ENCODE measurements at places on chromosomes 6 and 20. TPM values are rescaled to one million over a fixed set of nuclear protein-coding genes. Genes with fewer than 3 reads are reported as not detected.

EPPIN gene
- polyA plus RNA-seq: not detected

LGSN gene
- polyA plus RNA-seq: not detected

HLA-DQB1 gene
- polyA plus RNA-seq: 0.54 TPM

FAM83D gene
- polyA plus RNA-seq: 43.9 TPM

TSPO2 gene
- polyA plus RNA-seq: not detected

COL21A1 gene
- polyA plus RNA-seq: 0.83 TPM

DPPA5 gene
- polyA plus RNA-seq: not detected

SPEF1 gene
- 1.2 TPM for polyA plus RNA-seq

OPRL1 gene
- 2.9 TPM for polyA plus RNA-seq

DNA sequence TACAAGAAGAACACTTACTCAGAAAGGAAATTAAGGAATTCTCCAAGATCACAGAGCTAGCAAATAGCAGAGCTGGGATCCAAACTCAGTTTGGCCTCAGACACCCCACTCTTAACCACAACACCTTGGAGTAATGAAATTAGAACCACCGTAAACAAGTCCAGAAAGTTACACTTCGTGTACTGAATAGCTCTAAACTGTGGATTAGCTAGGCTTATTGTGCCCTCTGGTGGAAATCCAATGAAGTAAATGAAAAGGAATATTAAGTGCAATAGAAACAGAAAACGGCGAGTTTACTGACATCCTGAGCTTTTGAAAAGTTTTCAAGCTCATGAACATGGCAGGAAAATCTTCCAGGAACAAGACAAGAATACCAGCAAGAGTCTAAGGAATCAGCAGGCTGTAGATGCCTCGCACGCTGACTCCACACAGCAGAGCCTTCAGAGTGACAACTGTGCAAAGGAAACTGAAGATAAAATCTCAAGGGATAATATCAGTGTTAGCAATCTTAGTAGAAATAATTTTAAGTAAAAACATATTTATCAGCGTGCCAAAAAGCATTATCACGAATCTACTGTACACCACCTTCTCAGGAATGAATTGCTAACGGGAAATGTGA is 34.6 kb downstream of the FBXO5 start:
- DNase-seq: peak; percentile 60

GRCh38 chr6:131828080-131828479 is 20.3 kb downstream of the ENPP1 start:
- no peak for DNase-seq

DNA sequence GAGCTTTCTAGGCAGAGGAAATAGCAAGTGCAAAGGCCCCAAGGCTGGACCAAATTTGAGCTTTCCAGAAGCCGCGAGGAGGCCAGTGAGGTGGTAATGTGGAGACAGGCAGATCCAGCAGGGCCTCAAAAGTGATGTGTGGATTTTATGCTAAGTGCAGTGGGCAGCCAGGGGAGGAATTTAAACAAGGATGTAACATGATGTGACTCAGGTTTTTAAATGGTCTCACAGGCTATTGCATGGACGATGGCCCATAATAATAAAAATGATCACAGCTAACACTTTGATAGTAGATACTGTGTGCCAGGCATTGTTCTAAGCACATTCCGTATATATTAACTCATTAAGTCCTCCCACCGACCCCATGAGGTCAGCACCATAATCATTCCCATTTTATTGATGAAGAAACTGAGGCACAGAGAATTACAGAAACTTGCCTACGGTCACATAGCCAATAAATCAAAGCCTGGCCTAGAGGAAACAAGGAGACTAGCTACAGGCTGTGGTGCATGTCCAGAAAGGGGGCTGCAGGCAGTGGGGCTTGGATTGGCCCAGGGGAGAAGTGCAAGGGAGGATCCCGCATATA is 18.0 kb upstream of the PREX1 start:
- no peak for DNase-seq

- no peak for DNase-seq
Observed at GRCh38 chr6:99393366-99393697, 663 bp downstream of the COQ3 start.

DNA sequence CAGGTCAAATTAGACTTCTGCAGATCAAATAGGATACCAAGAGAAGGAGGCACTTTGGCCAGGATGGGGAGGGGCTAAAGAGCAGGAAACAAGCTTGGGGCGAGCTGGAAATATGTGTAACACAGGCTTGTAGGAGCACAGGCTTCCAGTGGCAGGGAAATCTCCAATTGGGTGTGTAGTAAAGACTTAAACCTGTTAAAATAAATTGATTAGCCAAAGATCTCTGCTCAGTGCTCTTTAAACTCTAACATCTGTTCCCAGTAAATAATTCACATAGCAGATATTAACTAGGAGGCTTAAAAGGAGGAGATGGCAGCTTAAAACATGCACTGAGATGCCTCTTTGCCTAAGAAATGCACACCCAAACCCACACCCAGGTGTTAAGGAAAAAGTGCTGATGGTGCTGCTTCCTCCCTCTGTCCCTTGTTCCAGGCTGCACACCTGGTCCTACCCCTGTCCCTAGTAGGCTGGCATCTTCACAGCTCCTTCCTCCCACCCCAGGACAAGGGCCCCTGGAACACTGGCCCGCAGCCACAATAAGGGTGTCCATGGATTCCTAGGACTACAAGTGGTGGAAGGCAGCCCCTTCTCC is 93.5 kb upstream of the MLN start:
- no peak for DNase-seq
